ENCODE measurements at places on chromosomes 16 and 17.

DNA sequence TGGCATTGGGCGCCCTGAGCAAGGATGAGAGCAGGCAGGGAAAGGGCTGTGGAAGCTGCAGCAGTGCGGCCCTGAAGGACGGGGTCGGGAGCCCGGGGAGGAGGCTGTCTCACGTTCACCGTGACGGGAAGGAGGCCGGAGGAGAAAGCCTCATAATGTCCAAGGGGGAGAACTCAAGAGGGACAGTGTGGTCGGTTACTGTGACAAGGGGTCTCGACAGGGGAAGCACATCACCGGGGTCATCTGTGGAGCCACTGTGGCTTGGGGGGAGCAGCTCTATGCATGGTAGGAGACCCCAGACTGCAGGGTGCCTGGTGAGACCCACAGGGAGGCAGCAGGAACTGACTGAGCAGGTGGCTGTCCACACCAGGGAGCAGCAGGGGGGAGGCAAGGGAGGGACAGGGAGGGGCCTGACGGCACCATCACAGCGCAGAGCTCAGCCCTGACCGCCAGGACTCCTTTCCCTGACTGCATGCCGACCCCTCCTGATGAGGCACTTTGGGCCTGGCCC, 154.6 kb upstream of the CHMP6 start:
- DNase-seq = no peak

DNA sequence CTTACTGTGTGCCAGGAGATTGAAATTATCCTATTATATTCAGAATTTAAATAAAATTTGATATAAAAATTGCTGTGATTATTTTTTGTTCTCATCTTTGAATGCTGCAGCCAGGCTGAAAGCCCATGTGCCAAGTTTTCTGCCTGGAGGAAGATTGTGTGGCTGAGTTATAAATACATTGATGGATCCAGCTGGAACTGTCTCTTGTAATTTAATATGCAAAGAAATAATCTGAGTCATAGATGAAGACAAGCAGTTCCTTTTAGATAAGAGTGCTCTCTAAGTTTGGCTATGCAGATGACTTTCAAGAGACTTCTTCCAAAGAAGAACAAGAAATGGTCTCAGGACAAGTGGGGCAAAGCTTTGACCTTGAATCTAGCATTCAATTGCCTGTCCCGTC, 871.0 kb downstream of the CDH11 start:
- DNase-seq = no peak

DNA sequence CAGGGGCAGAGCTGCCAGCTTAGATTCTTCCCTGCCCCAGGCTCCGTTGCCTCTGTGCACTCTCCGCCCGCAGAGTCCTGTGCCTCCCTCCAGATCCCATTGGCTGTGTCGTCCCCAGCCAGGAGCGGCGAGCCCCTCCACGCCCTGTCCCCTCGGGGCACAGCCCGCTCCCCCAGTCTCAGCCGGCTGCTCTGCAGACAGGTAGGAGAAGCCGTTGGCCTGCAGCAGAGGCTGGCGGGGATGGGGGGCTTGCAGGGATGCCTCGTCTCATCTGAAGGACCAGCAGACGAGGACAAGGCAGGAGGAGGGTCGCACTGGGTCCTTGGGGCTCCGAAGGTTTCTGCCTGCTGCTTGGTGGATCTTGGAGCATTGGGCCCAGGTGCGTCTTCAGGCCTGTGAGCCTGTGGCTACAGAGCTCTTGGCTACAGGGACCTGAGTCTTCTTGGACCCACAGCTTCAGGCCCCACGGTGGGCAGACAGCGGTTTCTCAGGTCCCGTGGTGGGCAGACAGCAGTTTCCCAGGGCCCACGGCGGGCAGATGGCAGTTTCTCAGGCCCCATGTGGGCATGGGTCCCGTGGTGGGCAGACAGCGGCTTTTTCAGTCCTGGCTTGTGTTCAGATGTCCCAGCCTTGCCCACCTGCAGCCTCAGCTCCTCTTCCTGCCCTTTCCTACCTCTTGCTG, 6.0 kb downstream of the TPSG1 start:
- DNase-seq = no peak

GRCh38 chr16:68790130-68790761, 53.1 kb upstream of the TANGO6 start:
- no peak for DNase-seq

- no peak for DNase-seq
These were observed 2.1 kb downstream of the SEPTIN1 start for GRCh38 chr16:30380072-30380802.

GRCh38 chr17:62030264-62030663, 34.8 kb downstream of the MED13 start:
- no peak for DNase-seq

- DNase-seq = no peak
These were observed 61.5 kb downstream of the HELZ start for GRCh38 chr17:67183531-67183930.

- DNase-seq = peak; percentile 33
These were observed 25.0 kb upstream of the KCNJ2 start for GRCh38 chr17:70144260-70144846.

Measured in Kasumi-1 (cell line).